ENCODE measurements at places on chromosomes 2 and 18. TPM values are rescaled to one million over a fixed set of nuclear protein-coding genes. Genes with fewer than 3 reads are reported as not detected.

The KCTD18 gene
- total RNA-seq = 16.6 TPM

GRCh38 chr18:10559553-10560451 is 34.0 kb downstream of the NAPG start:
- DNase-seq = no peak

GRCh38 chr2:73917696-73918207 is 8.9 kb upstream of the DGUOK start:
- no peak for DNase-seq

GRCh38 chr2:220781622-220782241 is 790.4 kb downstream of the EPHA4 start:
- DNase-seq = no peak

- no peak for DNase-seq
Observed at GRCh38 chr2:117537032-117537431, 277.5 kb upstream of the DDX18 start.

- no peak for DNase-seq
Observed at GRCh38 chr2:50489092-50489491, 542.8 kb downstream of the NRXN1 start.

DNA sequence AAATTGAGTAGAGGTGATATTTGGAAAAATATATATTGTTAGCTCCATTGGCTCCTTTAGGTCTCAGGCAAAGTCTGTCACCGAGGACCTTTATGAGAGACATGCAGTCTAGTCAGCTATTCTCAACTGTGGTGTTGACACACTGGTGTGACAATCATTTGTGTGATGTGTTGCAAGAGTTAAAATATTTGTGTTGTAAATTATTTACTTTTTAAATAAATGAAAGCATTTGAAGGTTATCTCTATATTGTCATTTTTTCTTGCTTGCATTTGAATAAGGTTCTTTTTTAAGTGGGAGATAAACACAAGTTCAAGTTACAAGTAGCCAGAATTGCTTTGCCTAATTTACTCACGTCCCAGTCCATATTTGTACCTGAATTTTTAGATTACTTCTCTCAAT is 4.3 kb downstream of the REL start:
- no peak for DNase-seq

The DSG1 gene
- total RNA-seq = not detected

- no peak for DNase-seq
Observed at GRCh38 chr2:120678251-120678650, 57.4 kb upstream of the GLI2 start.

The FAM136A gene
- total RNA-seq = 51.7 TPM

- DNase-seq = no peak
Observed at GRCh38 chr18:27500531-27500930, 315.4 kb upstream of the CHST9 start.

All from mucosa of descending colon (tissue), 3 donors.